ENCODE measurements at places on chromosomes 2 and 18.

- no peak for DNase-seq
These were observed 60.3 kb upstream of the RPL31 start for GRCh38 chr2:100941646-100942240.

GRCh38 chr18:74980669-74981068, 228.3 kb downstream of the PTGR3 start:
- DNase-seq = no peak

- no peak for DNase-seq
These were observed 814.0 kb downstream of the SLC4A3 start for GRCh38 chr2:220441404-220441803.

- DNase-seq = no peak
These were observed 620 bp downstream of the NGEF start for GRCh38 chr2:233012301-233012971.

- DNase-seq = no peak
These were observed 31.1 kb upstream of the EIF2AK3 start for GRCh38 chr2:88658326-88658725.

GRCh38 chr2:47298771-47299170, 104.2 kb upstream of the MSH2 start:
- no peak for DNase-seq

GRCh38 chr2:207772081-207772843, 2.6 kb upstream of the FZD5 start:
- peak; percentile 37 for DNase-seq

DNA sequence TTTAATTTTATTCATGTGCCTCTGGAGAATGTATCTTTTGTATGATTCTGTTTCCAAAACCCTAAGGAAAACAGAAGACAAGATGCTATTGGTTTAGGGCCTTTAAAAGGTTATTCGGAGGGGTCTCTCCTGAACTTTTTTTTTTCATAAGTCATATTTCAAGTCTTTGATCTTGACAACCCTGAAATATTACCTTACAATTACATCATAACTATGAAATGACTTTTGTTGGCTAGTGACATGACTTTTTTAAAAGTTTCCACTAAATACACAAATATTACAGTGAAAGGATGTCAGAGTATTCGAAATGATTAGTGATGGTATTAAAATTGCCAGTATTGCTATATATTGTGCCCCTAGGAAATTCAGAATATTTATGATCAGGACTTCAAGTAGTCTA, 31.8 kb upstream of the FZD7 start:
- no peak for DNase-seq

DNA sequence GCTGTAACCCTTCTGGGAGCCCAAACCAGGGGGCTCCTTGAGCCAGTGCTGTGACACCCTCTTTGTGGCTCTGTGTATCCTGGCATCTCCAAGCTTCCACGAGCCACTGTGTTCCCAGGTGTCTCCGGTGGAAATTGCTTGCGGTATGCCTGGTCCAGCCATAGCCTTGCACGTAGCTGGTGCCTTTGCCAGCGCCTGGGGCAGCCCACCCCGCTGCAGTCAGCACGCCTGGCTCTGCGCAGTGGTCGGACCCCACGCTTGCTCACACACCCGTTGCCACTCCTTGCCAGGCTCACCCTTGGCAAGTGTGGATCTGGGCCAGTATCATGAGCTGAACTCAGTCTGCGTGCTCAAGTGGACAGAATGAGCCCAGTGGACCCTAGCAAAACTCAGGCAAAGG, 152.3 kb downstream of the MBD5 start:
- no peak for DNase-seq

DNA sequence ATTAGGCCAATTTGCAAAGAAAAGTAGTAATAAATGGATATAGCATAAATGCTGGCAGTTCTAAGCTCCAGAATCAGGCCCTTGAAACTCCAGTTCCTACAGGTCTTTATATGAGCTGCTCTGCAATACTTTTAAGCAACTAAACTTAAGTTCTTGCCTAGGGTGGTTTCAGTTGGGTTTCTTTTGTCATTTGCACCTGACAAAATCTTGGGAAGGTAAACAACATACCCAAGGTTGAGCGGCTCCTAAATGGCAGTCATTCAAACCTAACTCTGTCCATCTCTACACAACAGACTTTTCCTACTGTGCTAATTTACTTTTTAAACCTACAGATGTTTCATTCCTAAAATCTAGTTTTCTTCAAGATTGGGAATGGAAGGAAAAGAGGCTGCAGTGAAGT, 9.3 kb upstream of the KANSL1L start:
- no peak for DNase-seq

- DNase-seq = no peak
These were observed 46.3 kb downstream of the RAD51AP2 start for GRCh38 chr2:17471979-17472378.

DNA sequence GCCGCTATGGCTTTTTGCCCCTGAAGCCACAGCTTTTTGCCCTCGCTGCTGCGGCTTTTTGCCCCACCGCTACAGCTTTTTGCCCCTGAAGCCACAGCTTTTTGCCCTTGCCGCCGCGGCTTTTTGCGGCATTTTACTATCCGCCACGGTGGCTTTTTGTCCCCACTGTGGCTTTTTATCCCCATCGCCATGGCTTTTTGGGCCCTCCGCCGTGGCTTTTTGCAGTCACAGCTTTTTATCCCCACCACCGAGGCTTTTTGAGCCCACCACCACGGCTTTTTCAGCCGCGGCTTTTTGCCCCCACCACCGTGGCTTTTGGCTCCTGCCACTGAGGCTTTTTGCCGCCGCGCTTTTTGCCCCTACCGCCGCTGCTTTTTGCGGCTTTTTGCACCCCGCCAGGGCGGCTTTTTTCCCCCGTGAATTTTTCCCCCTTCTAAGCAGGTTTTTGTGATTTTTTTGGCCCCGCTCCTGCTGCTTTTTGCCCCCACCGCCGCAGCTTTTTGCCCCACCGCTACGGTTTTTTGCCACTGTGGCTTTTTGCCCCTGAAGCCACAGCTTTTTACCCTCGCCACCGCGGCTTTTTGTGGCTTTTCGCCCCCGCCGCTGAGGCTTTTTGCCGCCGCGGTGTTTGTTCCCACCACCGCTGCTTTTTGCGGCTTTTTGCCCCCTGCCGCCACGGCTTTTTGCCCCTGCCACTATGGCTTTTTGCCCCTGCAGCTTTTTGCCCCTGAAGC, 2797.2 kb upstream of the TEKT4 start:
- no peak for DNase-seq

DNA sequence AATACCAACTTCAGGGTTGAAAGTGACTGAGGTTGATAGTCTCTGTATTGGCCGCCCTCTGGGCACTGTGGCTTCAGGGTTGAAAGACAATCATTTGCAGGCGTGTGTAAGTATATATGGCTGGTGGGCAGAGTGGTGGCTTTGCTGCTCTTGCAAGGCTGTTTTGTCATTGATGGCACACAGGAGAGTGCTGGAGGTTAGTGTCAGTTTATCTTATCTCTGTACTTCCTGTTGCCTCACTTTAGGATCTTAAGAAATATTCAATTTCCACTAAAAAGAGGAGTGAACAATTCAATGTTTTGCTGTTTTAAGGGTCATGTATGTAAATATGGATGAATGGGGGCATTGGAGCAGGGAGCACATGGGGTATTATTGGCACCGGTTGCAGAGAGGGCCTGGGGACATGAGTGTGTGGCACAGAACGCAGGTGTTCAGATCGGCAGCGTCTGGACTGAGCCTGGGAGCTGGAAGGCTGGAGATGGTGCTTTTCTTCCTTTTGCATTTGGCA, 51.5 kb downstream of the NCK2 start:
- DNase-seq = no peak

- no peak for DNase-seq
These were observed 93.6 kb upstream of the HNMT start for GRCh38 chr2:137870682-137871081.

GRCh38 chr2:30371772-30372373, 75.2 kb upstream of the LCLAT1 start:
- no peak for DNase-seq

DNA sequence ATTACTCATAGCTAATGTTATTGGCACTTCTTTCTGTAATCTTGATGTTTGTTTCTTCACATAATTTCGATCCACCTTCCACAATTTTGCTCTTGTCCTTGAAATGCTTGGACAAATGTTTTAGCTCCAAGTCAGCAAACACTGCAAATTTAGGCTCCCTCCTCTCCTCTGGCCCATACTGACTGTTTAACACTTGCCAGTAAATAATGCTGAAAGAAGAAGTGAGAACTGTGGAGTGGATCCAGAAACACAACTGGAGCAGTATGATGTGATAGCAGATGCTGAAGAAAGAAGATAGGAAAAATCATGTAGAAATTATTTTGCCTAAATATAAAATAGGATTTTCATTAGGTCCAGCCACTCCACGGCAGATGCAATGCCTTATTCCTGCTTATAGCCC, 415.0 kb upstream of the GYPC start:
- DNase-seq = no peak

GRCh38 chr2:138000796-138001195, 36.5 kb downstream of the HNMT start:
- DNase-seq = no peak

DNA sequence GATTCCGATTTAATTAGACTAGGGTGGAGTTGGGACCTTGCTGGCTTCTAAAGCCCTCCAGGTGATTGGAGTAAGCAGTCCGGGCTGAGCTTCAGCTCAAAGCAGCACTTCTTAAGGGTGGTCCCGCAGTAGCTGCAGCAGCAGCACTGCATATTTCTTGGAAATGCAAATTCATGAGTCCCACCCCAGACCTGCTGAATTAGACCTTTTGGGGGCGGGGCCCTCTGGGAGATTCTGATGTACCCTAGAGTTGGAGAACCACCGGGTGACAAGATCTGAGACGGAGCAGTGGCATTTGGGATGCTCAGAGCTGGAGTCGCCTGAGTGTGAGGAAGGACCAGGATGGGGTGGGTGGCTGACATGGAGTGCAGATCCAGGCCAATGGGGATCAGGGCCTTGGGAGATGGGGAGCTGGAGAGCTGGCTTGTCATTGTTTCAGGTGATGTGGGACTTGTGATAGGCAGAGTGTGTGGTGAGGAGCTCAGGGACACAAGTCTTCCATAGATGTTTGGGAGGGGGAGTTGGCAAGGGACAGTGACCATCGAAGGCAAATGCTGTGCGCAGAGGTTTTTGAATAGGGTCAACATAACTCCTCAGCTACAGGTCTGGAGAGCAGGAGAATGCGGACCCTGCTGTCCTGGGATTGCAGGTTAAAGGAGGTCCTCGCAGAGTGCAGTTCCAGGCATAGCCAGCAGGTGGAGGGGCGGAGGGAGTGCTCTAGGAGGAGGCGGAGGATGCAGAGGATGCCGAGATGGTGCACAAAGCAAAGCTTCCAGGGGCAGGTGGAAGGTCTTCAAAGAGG, 130.9 kb upstream of the RAB12 start:
- DNase-seq = peak; percentile 42

- DNase-seq = peak; percentile 52
These were observed 38.3 kb downstream of the DHRS9 start for GRCh38 chr2:169107645-169108044.

GRCh38 chr18:62037012-62037742, 144.4 kb upstream of the RNF152 start:
- DNase-seq = no peak

- no peak for DNase-seq
These were observed 774.1 kb downstream of the METTL4 start for GRCh38 chr18:1797235-1797634.

GRCh38 chr18:30676053-30676480, 366.5 kb downstream of the DSC3 start:
- DNase-seq = no peak

DNA sequence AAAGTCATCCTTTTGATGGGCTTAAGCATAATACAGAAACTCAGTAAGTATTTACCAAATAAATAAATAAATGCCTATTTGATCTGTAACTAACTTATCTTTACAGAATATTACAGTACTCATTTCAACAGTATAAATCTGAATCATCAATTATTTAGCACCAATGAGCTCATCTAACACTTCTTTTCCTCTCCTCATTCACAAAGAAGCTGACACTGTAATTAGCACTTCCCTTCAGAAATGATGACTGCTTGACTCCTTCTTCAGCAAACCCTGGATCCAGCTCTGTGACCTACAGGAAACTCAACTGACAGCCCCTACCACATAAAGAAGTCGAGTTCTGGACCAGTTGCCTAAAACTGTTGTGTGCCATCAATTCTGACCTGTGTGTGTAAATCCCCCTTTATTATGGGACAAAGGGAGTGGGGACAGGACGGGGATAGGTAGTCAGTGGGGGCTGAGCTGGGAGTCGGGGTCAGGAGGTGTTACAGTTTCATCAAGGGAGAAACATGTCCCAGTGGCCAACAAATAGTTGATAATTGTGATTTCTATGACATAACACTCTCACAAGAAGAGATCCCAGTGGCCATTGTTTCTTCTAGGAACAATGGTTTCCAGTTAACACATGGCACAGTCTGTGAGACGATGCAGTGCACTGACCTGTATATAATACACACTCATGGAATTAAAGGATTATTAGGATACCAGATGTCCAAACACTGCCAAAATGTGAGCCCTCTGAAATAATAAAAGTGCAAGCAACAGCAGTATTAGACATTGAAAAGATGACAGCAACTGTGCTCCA, 68.7 kb downstream of the STK39 start:
- DNase-seq = no peak

DNA sequence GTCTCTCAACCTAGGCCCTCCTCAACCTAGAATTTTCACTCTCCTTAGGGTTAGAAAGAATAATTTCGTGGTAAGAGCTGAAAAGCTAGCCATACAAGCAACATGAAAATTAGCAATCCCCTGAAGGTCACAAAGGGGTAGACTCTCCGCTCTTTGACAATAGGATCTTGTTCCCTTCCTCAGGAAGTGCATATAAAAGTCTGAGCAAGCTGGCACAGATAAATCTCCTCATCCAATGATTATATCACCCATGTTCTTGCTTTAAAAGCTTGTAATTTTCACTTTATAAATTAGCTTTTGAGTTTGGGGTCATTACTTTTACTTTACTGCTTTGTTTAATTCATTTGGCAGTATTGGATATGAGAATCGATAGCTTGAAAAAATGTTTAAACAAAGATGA, 852.3 kb upstream of the CRIM1 start:
- no peak for DNase-seq

GRCh38 chr18:6781142-6781714, 51.7 kb downstream of the ARHGAP28 start:
- DNase-seq = no peak

GRCh38 chr2:170525566-170525900, 189.6 kb upstream of the SP5 start:
- no peak for DNase-seq

GRCh38 chr2:46569061-46569560, 89.7 kb downstream of the TMEM247 start:
- DNase-seq = no peak

DNA sequence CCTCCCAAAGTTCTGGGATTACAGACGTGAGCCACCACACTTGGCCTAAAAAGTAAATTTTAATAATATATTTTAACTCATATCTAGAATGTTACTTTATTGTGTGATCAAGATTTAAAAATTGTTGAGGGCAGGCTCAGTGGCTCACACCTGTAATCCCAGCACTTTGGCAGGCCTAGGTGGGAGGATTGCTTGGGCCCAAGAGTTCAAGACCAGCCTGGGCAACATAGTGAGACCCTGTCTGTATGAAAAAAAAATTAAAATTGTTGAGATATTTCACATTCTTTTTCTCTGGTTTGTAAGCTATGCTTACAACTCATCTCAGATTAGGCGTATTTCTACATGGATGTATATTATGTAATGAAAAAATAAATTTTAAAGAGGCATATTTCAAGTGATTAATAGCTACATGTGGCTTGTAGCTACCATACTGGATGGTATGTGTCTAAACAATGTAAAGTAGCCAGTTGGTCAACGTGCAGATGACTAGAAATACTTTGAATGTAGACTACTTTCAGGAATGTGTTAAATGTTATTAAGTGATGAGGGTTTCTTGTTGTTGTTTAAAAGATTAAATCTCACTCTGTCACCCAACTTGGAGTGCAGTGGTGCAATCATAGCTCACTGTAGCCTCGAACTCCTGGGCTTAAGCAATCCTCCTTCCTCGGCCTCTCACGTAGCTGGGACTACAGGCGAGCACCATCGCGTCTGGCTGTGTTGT, 5.9 kb downstream of the RAB10 start:
- DNase-seq = no peak
